ENCODE measurements at places on chromosomes 6 and 20.
A peak's percentile ranks its signal among the peaks of the same experiment; 100 is the strongest.

- no peak for DNase-seq
These were observed 20.3 kb downstream of the DAAM2 start for GRCh38 chr6:39812496-39812852.

GRCh38 chr6:34575326-34575725, 19.2 kb upstream of the SPDEF start:
- DNase-seq = no peak

GRCh38 chr6:156651486-156651885, 125.7 kb upstream of the ARID1B start:
- no peak for DNase-seq

GRCh38 chr6:167811040-167811439, 15.7 kb upstream of the AFDN start:
- DNase-seq = no peak

DNA sequence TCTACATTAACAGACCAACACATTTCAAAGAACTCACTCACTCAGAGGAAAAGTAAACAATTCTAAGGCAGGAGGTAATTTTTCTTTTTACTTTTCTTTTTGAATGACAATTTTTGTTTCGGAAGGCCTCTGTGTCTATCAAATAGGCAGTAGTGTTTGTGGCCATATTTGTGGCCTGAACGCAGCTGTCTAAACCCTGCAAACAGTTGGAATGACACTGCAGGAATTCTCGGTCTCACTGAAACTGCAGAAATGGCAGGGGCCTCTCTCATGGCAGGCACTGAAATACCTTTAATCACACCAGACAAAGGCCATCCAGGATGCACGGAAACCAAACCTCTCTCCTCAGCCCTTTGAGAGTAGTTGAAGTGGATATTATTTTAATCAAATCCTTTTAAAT, 30.4 kb downstream of the FYN start:
- peak; percentile 62 for DNase-seq

DNA sequence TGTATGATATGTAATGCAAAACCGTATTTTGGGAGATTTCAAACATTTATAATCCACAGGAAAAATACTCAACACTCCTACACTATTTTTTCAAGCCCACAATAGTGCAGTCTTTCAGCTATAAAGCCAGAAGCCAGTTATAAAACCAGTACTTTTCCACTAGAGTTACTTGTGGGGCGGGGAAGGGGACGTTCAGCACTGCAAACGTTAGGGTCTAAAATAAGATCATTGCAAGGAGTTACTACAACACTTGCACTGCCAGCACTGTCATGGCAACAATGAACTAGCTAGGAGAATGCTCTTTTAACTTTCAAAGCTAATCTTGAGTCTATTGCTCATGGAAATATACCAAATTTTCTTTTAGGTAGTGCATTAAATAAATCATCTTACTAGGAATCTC, 14.7 kb downstream of the SESN1 start:
- peak; percentile 58 for DNase-seq

DNA sequence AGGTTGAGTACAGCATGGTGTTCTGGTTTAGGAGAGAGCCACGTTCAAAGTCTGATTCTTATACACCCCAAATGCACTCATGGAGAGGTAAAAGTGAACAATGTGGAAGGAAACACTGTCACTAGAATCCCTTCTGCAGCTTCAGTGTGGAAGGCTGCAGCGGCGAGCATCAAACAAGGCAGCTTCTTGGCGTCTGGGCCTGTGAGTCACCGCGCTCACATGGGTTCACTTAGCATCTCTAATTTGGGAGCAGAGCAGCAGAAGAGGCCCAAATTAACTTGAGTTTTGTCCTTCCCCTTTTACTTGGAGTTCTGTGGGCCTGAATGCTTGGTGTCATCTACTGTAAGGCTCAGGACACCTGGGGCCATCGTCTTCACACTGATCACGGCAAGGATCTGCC, 10.9 kb upstream of the E2F1 start:
- no peak for DNase-seq

DNA sequence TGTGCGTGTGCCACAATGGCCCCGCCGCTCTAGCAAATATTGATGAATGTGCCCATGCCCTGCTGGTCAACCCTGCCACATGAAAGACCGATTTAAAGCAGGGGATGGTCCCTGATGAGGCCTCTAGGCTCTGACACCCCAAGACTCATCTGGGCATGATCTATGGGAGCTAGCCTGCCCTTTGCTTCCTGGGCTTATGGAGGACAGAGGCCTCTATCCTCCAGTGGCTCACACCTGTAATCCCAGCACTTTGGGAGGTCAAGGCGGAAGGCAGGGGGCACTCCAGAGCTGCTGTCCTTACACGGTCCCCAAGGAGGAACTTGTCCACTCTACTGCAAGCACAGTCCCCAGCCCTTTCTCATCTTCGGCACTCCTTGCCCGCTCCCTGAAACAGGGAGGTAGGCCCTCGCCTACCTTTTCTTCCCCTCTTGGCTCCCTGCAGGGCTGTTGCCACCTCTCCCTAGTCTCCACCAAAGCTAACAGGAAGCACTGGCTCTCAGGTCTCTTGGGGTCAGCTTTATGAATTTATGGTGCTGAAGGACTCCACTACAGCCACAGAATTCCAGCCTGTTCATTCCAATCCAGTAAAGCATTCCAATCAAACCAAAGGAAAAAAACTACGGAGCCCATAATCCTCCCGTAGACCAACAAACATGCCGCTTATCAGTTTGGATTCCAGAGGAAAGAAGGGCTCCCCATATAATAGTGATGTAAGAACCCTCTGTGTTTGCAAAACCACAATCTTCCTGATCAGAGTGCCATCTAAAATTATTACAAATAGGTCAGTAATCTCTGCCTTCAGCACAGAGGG, 48.7 kb upstream of the FOXQ1 start:
- DNase-seq = peak; percentile 5

DNA sequence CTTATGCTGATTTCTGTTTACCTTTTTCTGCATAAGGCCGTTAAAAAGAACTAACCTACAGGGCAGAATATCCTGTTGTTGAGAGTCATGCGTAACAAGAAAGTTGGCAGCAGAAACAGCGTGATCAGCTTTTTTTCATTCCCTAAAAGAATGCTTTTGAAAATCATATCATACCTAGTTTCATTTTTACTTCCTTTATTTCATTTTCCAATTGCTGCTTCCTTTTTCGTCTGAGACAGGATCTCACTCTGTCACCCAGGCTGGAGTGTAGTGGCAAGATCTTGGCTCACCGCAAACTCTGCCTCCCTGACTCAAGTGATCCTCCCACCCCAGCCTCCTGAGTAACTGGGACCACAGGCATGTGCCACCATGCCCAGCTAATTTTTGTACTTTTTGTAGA, 4.1 kb downstream of the CALHM6 start:
- DNase-seq = no peak

GRCh38 chr6:15911753-15912504, 217.0 kb upstream of the MYLIP start:
- DNase-seq = peak; percentile 17

DNA sequence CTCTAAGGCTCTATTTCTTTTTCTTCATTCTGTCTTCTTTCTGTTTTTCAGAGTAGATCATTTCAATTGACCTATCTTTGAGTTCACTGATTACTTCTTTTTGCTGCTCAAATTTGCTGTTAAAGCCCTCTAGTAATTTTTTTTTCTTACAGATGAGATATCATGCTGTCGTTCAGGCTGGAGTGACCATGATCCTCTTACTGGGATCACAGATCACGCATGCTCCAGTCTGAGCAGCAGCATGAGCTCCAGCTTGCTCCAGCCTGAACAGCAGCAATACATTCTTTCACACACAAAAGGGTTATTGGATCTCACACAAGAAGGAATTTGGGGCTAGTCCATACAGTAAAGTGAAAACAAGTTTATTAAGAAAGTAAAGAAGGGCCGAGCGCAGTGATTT, 12.3 kb upstream of the TRIM38 start:
- no peak for DNase-seq

GRCh38 chr20:5809495-5809894, 59.3 kb downstream of the SHLD1 start:
- DNase-seq = no peak

- peak; percentile 45 for DNase-seq
These were observed 153.1 kb upstream of the SIM1 start for GRCh38 chr6:100617633-100618350.

DNA sequence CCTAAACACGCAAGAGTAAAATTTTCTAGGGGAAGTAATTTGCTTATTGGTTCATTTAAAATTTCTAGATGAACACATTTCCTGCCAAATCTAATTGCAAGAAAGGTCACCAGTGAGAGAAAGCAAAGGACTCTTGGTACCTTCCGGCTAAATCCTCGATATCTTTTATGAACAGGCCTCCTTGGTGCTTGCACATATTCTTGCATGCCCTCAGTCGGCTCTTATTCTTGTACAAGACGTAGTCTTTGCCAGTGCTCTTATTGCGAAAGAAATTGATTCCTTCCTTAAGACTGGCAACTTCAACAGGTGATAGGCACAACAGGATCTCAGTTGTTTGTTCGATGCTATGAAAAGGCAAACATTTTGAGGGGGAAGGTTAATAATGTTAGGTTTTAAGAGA, 141.7 kb upstream of the CARMIL1 start:
- no peak for DNase-seq
